Activated T-cell treated with anti-CD3 and anti-CD28 coated beads, Interleukin-2, amount 50 U/mL, for 48 hours (primary cell): ENCODE measurements at places on chromosomes 3 and 15.

DNA sequence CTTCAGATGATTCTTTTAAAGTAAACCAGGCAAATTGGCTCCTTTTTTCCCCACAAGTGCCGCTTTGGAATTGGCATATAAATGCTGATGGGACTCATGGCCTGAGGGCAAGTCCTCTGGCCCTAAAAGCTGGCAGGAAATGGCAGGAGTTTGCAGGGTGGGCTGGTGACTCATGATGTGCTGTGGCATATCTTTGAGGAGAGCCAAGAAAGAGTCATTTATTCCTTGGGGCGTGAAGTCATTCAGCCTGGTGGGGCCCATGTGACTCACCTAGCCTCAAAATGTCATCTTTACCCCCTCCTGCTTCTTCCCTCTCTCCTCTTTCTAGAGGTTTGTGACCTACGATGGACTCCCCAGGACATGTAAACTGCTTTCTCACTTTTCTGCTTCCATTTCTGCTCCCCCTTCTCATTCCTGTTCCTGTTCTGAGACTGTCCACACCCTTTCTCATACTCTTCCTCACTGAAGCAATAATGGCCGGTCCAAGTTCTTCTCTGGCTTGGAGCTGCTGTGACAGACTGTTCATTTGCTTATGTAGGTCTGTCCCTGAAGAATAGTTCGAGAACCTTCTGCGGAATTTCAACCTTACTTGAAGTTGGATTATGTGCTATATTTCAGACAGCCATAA lies 326.1 kb downstream of the SATB1 start:
- peak; percentile 53 for DNase-seq

DNA sequence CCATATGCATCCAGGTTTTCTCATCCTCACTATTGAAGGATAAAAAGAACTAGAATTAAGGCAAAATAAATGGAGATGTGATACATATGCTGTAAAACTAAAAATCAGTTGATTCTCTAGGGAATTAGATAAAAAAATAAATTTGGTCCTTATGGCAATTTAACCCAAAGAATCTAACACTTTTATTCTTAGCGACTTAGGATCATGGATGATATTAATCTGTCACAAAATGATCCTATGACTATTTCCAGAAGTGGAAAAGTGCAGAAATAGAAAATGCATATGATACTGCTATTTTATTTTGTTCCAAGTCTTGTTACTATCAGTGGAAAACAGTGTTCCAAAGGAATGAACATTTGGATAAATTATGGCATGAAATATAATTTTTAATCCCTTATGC lies 746.3 kb downstream of the ROBO2 start:
- DNase-seq, result no peak

- no peak for DNase-seq
Measured at GRCh38 chr3:82001276-82001923, 240.0 kb upstream of the GBE1 start.

DNA sequence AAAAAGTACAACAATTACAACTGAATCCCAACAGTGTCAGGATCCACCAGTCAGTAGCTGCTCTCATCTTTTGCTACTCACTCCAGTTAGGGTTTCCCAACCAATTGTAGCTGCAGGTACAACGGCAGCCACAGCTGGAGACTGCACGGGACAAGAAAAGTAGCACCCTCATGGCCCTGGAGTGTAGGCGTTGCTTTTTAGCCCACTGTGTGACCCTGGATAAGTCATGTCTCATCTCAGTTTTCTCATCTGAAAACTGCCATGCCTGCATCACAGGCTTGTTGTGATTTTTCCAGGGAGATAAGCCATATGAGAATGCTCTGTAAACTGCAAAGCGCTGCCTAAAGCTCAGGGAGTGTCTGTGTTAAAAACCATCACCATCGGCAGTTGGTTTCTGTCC lies 535.6 kb upstream of the IL12A start:
- no peak for DNase-seq

GRCh38 chr3:38562467-38562925 lies 66.4 kb downstream of the EXOG start:
- no peak for DNase-seq

DNA sequence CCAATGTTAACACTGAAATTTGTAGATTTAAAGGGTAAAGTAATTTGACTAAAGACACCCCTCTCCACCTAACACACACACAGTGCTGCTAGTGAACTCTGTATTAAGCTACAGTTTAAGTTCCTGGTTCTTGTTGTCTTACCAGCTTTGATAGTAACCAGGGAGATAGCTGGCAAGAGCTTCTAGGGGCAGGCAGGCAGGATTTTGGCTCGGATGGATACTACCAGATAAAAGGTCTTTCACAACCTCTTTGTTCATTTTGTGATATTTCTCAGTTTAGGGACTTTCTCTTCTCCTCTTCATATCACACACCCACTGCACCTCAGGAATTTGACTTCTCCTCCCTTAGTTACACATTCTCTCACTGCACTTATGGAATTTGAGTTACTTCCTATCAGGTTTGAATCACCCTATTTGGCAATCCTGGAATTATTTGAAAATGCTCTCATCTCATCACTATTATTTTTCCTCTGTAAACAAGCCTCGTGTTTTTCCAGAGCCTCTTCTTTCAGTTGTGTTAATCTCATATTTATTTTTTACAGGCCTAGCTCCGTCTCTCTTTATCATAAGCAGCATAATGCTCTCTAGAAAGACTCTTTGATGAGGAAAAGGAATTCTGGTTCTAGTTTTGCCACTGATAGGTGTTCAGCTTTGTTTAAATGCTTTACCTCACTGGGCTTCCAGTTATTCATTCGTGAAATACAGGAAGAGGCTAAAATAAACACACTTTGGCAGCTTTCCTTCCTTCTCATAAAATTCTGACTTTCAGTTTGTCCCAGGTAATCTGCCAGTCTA lies 23.0 kb upstream of the CLDN1 start:
- DNase-seq, result no peak

DNA sequence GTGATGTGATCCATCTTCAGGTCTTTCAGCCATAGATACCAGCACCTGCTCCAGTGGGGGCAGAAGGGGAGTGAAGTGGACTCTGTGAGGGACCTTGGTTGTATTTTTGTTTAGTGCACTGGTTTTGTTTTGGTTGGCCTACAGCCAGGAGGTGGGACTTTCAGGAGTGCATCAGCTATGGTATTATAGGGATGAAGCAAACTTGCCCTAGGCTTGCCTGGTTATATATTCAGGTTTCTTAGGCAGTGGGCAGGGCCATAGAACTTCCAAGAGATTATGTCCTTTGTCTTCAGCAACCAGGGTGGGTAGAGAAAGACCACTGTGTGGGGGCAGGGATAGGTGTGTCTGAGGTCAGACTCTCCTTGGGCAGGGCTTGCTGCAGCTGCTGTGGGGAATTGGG lies 337.3 kb upstream of the SGO1 start:
- no peak for DNase-seq

- no peak for DNase-seq
Measured at GRCh38 chr3:50124800-50125178, 30.3 kb upstream of the SEMA3F start.

DNA sequence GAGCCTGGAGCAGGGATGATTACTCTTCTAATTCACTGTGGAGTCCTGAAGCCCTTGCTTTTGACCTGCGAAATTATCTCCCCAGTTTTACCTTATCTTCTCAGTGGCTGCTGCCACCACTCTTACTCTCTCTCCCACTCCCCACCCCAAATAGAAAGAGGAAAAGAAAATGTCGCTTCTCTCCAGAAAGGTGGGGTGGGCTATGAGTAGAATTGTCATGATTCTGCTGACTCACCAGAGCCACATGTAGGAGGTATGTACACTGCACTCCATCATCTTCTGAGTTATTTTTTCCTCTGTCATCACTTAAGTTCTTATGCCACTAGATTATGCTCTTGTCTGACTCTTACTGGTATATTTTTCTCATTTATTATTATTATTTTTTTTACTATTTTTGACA lies 43.9 kb upstream of the TMEM158 start:
- no peak for DNase-seq

GRCh38 chr3:175965036-175965435 lies 1105.9 kb downstream of the NAALADL2 start:
- DNase-seq, result no peak

DNA sequence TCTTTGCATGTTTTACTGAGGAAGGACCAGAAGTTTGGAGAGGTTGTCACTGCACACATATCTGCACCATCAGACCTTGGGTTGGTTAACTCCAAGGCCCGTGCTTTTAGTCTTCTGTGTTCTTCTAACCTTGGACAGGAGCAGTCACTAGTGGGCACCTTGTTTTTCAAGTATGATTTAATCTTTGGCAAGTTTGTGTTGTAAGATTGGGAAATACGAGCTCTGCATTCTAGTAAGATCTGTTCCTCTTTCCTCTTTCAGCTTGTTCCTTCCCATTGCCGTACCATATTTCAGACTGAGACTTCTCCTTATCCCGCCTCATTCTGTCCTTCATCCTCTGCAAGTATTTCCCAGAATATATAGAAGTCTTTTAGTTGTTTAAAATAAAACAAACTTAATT lies 5.1 kb downstream of the TMOD2 start:
- DNase-seq, result no peak

DNA sequence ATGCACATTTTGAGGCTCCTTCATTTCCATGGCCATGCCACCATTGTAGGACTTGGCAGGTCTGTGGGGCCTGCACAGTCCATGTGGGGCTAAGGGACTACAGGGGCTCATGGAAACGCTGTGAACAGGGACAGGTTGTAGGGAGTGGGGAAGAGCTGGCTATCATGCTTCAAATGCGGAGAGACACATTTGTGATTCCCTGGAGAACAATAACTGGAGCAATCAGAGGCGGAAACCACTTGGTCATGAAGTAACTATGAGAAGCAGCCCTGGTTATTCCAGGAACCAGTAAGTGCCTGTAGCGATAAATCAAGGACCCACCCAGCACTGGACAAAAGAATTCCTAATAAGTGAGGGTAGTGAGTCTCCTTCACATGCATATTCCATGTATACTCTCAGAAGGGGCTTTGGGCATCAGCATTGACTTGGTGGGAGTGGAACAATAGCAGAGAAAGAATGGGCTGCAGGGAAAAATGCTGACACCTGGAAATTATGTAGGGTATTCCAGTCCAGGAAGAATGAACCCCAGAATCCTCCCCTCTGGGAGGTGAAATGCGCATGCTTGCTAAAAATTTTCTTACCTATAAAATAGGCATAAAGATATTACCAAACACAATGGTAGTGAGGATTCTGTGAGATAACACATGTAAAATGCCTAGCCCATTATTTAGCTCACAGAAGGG lies 251.4 kb upstream of the ROPN1 start:
- DNase-seq, result no peak

DNA sequence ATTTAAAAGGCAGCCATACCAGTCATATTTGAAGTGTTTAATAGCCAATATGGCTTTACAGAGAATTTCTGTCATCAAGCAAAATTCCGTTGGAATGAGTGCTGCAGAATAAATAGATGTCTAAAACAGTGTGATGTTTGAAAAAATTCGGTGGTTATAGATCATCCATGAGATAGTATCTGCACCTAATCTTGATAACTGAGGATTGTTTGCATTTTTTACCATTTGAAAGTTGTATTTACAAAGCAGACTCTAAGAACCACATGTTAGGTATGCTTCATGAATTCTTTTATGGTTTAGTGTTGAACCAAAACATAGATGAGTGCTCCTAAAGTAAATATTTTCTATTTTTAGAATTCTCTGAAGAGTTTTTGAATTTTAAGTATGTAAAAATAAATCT lies 476.1 kb downstream of the NAALADL2 start:
- no peak for DNase-seq

DNA sequence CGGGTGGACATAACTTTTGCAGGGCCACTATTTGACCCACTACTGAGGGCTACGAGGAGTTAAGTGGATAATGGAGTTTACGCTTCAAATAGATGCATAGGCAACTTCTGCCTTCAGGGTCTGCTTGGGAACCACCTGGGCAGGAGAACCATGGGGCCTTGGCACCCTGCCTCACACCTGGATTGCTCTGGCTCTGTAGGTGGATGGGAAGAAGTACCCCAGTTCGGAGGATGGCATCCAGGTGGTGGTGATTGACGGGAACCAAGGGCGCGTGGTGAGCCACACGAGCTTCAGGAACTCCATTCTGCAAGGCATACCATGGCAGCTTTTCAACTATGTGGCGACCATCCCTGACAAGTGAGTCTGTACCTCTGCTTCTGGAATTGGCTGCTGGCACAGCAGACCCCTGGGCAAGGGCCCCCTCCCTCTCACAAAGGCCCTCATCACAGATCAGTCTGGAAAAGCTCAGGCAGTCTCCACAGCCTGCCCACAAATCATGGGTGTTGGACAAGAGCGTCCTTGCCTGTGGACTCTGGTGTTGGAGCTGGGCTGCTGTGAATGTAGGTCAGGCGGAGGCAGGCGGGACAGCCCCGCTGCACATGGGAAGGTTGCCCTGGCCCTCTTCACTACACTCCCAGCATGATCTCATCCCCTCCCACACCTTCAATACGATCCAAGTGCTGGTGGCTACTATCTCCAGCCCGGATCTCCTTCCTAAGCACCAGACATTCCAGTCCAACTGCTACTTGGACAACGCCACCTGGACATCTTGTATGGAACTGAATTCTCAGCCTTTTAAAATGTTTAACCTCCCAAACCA lies 46.7 kb downstream of the MESD start:
- no peak for DNase-seq

- no peak for DNase-seq
Measured at GRCh38 chr3:143255739-143256138, 136.2 kb downstream of the CHST2 start.

DNA sequence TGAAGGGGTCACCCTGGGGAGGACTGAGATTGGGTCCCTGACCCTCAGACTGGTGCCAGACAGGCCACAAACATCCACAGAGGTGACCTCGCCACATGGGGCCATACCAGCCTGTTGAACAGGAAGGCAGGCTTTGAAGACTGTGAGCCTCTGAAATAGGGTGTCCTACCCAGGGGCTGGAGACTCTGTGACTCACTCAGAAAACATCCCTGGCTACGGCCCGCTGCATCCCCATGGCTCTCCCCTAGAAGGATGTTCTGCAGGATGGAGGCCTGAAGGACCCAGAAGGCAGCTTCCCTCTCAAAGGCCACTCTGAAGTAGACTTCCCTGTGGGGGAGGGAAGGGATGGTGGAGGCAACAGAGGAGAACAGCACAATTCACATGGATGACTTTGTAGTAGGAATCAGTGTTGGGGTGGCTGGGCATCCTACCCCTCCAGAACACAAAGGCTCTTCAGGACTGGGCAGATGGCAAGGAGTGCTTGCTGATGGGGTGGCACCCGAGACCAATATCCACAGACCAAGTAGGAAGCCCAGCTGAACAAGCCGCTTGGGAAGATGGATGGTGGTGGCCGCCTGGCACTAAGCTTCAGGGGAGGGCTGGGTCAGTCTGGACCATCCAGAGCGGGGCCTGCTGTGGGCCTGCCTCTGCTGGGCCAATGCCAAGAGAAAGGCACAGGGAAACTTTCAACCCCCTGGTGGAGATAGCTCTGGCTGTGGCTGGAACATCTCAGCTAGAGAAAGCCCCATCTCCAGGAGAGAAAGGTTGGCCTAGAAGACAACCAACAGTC lies 37.6 kb upstream of the DUSP7 start:
- no peak for DNase-seq
